ENCODE measurements at places on chromosomes 7 and 10.

DNA sequence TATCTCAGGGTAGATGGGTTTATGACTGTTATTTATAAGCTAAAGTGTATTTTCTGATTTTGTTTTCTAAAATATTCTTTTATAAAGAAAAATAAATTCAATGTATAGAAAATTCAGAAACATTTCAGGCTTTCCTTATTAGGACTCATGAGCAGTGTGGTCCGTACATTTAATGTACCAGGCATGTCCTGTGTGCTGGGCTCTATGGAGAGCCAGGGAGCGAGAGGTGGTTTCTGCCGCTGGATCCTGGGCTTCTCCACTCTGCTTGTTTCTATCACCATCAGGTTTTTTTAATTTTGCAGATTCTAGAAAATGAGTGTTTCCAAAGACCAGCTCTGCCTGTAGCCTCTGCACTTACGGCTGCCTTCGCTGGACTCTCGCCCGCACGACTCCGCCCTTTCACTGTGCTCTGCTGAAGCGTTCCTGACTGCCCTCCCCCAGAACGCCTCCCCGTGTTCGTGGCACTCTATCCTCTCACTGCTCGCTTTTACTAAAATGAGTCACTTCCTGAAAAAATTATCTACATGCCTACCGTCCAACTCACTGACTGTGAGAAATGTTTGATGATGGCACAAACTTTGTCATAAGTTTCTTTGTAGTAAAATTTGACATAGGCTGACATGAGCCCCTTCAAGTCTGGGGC, 188.5 kb downstream of the ZMYND11 start:
- no peak for DNase-seq

DNA sequence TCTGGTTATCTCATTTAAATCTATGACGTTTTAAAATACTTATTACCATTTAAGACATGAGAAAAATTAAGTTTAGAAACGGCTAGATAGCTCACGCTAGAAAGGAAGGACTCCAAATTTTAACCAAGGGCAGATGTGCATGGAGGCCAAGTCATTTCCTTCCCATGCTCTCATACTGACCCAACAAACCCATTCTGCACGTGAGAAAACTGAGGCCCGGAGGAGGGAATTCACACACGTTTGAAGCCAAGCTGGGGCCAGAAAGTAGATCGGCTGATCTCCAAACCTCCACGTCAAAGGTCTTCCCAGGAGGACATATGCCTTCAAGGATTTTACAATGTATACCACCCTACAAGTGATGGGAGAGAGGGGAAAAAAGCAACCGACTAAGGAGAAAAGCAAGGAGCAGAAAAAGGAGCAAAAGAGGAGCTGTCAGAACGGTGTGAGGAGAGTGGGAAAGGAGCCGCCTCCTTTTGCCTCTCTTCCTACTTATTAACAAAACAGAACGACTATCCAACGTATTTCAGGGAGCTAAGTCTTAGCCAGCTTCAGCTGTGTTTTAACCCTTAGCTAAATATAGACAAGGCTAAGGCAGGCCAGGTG, 645 bp upstream of the SIRT1 start:
- DNase-seq, result no peak

DNA sequence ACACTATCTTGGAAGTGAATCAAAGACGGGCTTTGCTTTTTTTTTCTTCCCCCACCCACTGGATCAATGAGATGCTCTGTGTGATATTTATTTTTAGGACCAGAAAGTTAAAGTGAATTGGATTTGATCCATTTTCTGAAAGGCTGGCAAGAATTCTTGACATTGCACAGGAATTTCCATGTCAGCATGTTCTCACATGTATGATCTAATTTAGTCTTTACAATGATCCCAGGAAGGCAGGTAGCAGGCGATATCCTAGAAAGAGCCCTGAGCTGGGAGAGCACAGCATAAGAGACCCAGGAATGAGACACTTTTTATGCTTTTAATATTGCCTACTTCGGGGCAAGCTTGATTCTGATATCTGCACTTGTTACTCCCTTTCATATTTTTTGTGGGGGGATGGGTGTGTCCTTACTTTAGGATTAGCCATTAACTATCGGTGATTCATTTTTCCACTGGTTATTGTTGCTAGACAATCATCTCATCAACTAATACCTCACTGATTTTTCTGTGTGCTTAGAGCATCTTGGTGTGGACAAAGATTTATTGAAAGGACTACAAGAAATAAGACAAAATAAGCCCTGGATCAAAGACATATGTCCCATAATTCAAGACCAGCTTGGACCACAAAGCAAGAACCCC, 58.1 kb downstream of the NRP1 start:
- DNase-seq, result no peak

- DNase-seq, result no peak
These were observed 367.3 kb upstream of the PCDH15 start for GRCh38 chr10:55168343-55168742.

DNA sequence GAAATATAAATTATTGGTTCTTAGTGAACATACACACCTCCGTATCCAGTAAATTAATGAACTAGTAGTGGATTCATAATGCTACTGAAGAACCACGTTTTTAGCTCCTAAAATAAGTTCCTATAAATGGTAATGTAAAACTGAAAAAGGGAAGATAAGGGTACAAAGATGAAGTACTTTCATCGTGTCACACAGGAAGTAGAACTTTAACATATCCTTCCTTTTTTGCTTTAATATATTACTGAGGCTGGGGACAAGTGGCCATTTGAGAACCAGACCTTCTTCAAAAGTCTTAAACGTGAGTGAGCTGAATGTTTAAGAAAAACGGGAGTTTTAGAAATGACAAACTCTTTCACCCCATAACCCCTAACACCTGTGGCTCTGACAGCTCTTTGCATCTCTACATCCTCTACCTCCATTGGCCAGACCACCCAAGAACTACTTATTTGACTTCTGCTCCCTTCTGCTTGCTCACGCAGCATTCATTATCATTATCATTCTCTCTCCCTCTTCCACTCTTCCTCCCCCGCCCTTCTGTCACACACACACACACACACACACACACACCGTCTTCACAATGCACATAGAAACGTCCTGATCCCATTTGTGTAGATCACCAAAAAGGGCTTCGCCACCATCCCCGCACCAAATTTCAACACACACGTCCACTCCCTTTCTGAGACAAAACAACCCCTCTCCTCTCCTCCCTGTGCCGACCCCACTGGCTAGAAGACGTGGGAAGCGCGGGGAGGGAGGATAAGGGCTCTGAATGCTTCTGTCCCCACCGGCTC, 677 bp downstream of the SKAP2 start:
- DNase-seq, result no peak

DNA sequence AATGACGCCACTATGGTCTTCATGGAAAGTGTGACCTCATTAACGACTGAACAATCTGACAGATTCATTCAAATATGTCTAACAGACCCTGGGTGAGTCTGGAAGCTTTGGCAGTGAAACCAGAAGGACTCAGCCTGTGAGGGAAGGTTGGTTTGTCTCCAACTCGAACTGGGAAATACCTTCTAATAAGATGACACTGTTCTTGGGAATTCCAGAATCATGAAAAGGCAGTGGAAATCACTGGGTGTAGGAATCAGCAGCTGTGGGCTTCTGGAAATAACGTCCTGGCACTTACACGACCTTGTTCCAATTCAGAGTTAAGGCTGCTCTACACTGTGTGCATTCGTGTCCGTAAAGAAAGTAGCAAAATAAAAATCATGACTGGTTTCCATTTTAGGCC, 75.1 kb downstream of the DGKI start:
- no peak for DNase-seq

GRCh38 chr10:11074536-11075267, 57.0 kb downstream of the CELF2 start:
- DNase-seq, result no peak

- DNase-seq, result no peak
These were observed 220.3 kb upstream of the HPS1 start for GRCh38 chr10:98667081-98667480.

GRCh38 chr7:142782922-142783900, 12.4 kb downstream of the PRSS2 start:
- DNase-seq, result peak; percentile 83

- no peak for DNase-seq
These were observed 6.6 kb downstream of the CPA2 start for GRCh38 chr7:130273081-130273932.

DNA sequence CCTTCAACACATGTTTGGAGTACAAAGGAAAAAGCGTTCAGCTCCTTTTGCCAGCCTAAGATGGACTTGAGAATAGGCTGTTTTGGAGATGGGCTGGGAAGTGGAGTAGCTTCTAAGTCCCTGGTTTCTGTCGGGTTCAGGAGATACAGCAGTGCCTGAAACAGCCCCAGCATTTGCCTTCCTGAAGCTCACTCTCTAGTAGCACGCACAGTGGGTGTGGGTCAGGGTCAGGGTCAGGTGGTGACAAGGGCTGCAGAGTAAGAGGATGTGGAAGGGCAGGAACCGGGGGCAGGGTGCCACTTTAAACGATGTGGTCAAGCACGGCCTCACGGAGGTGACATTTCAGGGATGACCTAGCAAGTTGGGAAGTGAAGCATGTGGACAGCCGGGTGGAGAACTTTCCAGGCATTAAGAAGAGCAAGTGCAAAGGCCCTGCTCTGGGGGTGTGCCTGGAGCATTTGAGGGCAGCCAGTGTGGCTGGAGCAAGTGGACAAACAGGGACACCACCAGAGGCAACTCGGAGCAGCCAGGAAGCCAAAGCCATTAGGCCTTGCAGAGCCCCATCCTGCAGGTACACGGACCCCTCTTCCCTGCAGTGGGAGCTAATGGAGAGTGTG, 382.2 kb upstream of the ZMIZ1 start:
- DNase-seq, result no peak

- no peak for DNase-seq
These were observed 655 bp downstream of the SP8 start for GRCh38 chr7:20786049-20786412.

GRCh38 chr7:50317697-50318669, 13.5 kb downstream of the IKZF1 start:
- no peak for DNase-seq

DNA sequence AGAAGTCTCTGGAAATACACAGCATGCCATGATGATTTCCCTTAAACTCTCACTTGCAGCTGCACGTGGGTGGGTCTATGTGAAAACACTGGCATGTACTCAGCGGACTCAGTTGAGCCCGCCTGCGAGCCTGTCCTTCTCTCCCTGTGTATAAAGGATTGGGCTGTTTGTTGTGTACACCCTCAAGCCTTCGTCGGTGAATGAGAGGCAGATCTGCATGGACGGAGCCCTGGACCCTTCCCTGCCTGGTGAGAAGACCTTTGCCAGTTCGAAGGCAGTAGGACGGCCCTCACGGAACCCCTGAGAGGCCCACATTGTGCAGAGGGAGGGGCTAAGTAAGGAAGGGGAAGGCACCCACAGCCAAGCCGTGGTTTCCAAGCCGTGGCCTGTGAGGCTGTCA, 121.2 kb downstream of the WDFY4 start:
- no peak for DNase-seq

GRCh38 chr7:91330191-91330808, 66.1 kb downstream of the FZD1 start:
- no peak for DNase-seq

- DNase-seq, result no peak
These were observed 111.8 kb upstream of the ZNF32 start for GRCh38 chr10:43760514-43760913.

- DNase-seq, result peak; percentile 78
These were observed 168.5 kb downstream of the LCOR start for GRCh38 chr10:97000487-97001182.

DNA sequence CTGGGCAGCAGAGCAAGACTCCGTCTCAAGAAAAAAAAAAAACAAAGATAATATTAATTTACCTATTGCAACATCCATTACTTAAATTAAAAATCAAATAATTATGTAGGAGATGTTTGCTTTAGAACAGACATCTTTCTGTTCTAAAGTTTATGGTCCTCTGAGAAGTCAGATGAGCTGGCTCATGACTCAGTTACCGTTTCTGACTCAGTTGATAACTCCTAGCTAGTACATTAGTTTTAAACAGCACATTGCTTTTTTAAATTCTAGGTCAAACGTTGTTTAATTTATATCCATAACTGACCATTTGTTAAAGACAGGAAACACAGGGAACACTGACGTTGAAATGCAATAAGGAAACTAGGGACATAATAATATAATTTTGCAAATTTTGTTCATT, 162.7 kb downstream of the ETV1 start:
- no peak for DNase-seq

- no peak for DNase-seq
These were observed 118.1 kb upstream of the RHEB start for GRCh38 chr7:151637781-151638261.

DNA sequence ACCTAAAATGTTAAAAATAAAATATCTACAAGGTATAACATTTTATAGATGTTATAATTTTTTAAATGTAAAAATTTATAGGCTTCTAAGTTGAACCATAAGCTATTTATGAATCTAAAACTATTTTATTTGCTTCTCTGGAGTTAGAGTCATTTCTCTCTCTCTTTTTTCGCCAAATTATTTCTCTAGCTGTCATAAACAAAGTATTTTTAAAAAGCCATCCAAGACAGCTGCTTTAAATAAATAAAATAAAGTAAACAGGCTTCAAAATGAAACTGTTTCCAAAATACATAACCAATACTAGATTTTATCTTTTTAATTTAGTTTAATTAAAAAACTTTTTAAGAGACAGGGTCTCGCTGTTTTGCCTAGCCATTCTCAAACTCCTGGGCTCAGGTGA, 12.4 kb upstream of the IL15RA start:
- no peak for DNase-seq

- DNase-seq, result peak; percentile 78
These were observed 50.4 kb downstream of the CPEB3 start for GRCh38 chr10:92240289-92241157.

- no peak for DNase-seq
These were observed 77.6 kb downstream of the NRBF2 start for GRCh38 chr10:63210611-63211196.

- DNase-seq, result no peak
These were observed 221.5 kb downstream of the INHBA start for GRCh38 chr7:41481353-41481752.

GRCh38 chr7:159024280-159024951, 120.3 kb downstream of the VIPR2 start:
- DNase-seq, result no peak

GRCh38 chr7:134542195-134542771, 6.6 kb upstream of the AKR1B15 start:
- no peak for DNase-seq

DNA sequence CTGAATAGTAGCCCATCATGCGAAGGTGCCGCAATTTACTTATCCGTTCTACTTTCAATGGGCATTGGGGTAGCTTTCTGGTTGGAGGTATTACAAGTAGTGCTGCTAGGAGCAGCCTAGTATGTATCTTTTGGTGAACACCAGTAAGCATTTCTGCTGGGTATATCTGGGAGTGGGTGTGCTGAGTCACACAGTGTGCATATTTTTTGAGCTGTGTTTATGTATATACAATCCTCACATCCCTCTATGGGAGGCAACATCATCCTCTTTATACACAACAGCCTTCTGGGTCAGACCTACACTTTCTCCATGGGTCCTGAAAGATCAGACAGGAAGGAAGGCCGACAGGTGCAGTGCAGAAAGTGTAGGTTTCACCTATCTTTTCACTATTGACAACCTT, 36.3 kb downstream of the PYROXD2 start:
- no peak for DNase-seq

- DNase-seq, result no peak
These were observed 1.9 kb downstream of the SAP25 start for GRCh38 chr7:100571829-100572116.
